ELR (cell line): ENCODE measurements at places on chromosomes 1 and 21.

- no peak for DNase-seq
Measured at GRCh38 chr1:24912376-24913273, 17.5 kb downstream of the RUNX3 start.

- DNase-seq: no peak
Measured at GRCh38 chr1:175572932-175573868, 170.2 kb downstream of the TNR start.

DNA sequence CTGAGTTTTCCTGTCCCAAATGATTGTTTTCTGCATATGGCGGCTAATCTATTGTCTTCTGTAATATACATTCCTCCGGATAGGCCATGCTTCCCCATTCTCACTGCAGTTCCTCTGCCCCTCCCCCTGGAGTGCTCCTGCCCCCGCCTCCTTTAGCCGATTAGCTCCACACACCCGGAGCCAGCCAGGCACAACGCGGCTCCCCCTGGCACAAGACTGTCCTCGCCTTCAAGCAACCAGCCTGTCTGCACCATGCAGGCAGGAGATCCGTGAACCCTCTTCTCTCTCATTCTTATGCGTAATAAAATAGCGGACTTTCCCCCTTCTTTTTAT is 18.0 kb downstream of the SERTAD4 start:
- peak; percentile 38 for DNase-seq

DNA sequence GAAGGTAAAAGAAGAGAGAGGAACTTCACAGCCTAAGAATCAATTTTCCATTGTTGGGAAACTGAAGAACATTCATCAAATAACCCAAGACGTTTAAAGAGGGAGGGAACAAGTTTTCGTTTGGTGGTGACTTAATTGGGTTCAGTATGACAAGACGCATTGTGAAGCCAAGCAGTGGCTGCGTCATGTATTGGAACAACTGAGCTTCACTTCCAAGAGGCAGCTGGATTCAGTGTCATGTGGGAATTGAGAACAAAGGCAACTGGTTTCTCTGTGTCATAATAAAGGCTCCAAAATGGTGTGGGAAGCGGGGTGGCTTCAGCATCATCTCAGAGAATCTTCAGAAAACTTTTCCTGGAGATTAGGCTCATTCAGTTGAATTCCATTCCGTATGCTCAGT is 29.8 kb upstream of the RC3H1 start:
- DNase-seq: no peak

DNA sequence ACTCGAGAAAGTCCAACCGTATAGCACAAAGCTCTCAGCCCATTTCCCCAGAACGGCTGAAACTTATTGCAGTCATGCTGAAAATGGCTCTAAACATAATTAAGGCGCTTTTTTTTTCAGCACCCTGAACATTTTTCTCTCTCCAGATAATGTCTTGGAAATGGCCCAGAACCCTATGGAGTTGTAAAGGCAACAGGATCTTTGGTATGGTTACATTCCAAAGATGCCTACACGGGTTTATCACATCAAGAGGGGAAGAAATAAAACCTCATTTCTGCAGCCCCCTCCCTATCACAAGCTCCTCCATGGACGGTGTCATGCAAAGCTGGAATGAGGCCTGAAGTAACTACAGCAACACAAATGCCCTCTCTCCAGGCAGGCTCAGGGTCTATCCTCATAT is 126.4 kb upstream of the GALNT2 start:
- no peak for DNase-seq

DNA sequence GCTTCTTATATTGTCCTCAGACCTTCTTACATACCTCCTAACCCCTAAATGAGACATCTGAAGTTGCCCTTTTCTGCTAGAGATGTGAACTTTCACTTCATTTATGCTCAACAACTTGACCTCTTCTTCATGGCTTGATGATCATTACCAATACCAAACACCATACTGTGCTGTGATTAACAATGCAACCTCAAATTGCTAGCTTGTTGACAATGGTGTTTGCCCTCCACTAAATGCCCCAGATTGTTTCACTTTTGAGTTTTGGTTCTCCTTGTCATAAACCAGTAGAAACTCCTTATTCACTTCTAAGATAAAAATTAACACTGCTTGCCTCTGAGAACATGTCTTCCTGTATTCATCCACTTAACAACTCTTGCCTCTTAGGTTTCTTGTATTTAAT is 5.6 kb downstream of the JAK1 start:
- no peak for DNase-seq

GRCh38 chr21:35025206-35026152 is 23.6 kb downstream of the RUNX1 start:
- DNase-seq: no peak

DNA sequence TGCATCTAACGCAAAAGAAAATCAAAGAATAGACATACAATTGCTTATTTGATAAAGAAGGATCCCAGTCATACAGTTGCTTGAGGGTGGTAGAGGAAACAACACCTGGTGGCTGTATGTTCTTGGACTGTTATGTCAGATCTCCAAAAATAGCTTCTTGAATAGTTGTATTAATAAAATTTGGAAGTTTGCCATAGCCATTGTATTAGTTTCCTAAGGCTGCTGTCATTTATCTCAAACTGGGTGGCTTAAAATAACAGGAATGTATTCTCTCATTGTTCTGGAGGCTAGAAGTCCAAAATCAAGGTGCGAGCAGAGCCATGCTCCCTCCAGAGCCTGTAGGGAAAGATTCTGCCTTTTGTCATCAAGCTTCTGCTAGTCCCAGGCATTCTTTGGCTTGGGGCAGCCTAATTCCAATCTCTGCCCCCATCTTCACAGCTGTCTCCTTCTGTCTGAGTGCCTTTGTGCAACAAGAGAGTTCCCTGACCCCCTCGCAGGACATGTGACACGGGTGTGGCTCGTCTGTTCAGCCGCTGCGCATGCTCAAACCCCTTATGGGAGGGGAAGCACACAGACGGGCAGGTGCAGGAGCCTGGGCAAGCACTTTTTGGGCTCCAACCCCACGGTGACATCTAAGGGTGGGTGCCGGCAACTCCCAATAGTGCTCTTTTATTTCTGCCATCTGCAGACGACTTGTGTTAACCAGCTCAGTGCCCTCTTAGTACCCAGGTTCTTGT is 21.7 kb upstream of the GRIK1 start:
- DNase-seq: no peak

DNA sequence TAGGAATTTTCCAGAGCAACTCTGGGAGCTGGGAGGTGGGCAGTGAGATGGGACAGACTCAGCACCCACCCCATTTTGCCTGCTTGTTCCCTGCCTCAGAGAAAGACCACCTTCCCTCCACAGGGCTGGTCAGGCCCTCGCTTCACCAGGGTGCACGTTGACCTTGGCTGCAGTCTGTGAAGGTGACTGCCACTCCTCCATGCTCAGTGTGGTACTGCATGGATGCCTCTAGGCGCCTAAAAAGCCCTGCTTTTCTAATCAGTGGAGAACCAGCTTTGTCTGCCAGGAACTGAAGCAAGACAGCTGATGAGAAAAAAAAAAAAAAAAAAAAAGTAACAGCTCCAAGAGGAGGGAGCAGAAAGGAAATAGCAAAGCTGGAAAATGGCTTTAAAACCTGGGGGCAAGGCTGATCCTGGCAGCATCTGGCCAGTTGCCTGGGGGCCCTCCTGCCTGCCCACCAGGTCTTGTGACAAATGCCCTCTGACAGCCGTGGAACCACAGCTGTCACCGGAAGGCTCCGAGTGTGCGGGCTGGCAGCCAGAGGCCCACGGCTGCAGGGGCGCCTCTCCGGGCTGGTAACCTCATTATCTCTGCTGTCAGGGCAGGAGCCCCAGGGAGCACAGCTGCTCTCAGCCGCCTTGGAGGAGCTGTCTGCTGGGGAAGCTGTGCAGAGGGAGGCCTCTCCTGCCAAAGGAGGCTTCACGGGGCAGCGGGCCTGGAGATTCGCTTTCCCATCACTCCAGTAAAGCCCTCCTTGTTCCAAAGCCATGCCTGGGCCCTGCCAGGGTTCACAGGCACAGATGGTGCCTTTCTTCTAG is 13.7 kb downstream of the KIAA1614 start:
- DNase-seq: peak; percentile 14

DNA sequence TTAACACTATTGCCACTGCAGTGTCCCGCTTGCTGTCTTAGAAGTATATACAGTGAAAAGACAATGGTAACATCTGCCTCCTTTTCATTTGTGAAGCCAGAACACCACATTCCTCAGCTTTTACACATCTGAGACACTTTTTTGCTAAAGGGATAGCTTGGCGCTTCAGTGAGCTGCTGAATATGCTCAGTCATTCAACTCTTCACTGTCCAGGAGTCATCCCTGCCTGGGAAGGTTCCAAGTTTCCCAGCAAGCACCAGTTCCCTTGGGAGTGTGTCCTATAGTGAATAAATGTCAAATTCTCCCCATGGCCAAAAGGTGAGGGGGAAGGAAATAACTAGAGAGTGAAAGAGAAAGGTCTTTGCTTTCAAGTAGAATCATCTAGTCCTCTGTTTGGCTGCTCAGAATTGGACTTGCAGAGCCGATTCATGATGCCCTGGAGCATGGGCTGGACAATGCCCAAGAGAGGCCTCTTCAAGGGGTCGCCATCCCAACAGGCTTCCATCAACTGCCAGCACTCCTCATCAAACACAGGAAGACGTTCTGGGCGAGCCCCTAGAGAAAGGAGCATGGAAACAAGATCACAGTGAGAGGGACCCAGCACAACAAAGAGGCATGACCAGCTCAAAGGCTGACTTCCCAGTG is 25.5 kb upstream of the RBBP5 start:
- DNase-seq: peak; percentile 80

GRCh38 chr1:41683681-41684500 is 199.4 kb upstream of the EDN2 start:
- peak; percentile 76 for DNase-seq

- no peak for DNase-seq
Measured at GRCh38 chr21:41755258-41755933, 11.5 kb downstream of the RIPK4 start.

DNA sequence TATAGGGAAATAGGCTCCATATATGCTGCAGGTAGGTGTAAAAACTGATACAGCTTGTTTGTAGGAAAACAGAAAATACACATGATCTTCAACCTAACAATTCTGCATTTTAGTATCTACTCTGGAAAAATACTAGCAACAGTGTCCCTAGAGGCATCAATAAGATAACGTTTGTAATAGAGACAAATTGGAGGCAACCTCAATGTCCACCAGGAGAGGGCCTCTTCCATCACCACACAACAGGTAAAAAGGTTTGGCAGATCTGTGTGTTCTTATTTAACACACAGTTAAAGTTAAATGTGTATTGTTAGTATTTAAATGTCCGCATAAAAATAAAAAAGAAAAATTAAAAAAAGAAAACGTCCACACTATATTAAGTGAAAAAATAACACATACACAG is 5.4 kb downstream of the EIF2D start:
- DNase-seq: peak; percentile 71

DNA sequence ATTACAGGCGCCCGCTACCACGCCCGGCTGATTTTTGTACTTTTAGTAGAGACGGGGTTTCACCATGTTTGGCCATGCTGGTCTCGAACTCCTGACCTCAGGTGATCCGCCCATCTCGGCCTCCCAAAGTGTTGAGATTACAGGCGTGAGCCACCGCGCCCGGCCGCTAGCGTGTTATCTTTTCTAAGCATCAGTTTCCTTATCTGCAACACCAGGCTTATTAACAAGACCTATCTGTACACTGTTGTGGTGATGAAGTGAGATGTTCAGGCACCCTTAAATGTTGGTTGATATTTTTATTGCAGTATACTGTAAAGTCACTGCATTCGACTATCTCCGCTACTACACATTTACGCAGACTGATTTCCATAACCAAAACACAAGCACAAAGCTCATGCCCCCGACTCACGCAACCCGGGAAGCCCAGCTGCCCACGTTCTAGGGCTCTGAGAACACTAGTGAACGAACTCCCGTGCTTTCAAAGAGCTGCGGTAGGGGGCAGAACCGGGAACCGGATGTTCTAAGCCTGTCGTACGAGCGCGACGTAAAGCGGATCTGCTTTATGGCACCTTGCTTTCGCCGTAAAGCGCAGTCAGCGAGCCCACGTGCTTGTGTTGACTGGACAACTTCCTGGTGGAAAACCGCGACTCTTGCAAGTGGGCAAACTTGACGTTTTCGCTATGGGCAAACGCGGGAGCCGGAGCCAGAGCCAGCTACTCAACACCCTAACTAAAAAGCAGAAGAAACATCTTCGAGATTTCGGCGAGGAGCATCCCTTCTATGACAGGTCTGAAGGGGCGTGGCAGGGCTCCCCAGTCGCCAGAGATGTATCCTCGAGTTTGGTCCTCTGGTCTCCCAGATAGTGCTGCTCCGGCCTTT is at the start of gene UTP25:
TSS of gene UTP25 (plus strand) at position 589 of the 879 bp plus-strand sequence. CDS start at position 681, 92 bp downstream.
- peak; percentile 99 for DNase-seq

- peak; percentile 47 for DNase-seq
Measured at GRCh38 chr1:201772178-201772577, 56.8 kb upstream of the IPO9 start.

GRCh38 chr1:18580691-18581419 is 49.8 kb upstream of the PAX7 start:
- no peak for DNase-seq

- no peak for DNase-seq
Measured at GRCh38 chr1:40770296-40771070, 13.1 kb upstream of the KCNQ4 start.
